ENCODE measurements at places on chromosomes 6 and 20. TPM values are rescaled to one million over a fixed set of nuclear protein-coding genes. Genes with fewer than 3 reads are reported as not detected.

CYP39A1 gene
- polyA plus RNA-seq: 1.9 TPM

- DNase-seq: no peak
These were observed 75.8 kb downstream of the MYB start for GRCh38 chr6:135256866-135257265.

- no peak for DNase-seq
These were observed 37.5 kb downstream of the DLGAP4 start for GRCh38 chr20:36343641-36344040.

DNA sequence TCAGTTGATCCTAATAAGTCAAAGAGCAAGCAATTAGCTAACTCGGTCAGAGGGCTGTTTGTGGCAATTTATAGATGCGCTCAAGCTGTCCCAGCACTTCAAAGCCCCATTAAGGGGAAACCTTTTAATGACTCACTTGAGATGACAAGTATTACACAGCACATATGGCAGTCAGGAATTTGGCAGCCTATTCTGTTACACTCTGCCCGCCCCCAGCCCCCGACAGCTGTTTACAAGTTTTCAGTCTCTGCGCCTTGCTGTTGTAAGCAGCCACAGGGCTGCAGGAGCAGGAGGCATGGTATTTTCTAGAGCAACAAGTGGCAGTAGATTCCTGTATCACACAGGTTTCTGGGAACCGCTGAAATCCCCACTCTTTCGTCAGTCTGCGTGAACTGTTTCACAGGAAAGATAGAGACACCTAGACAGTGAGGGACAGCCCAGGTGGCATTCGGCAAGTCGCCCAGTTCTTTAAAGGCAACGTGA lies 263.0 kb downstream of the FOXC1 start:
- DNase-seq: peak; percentile 82

DNA sequence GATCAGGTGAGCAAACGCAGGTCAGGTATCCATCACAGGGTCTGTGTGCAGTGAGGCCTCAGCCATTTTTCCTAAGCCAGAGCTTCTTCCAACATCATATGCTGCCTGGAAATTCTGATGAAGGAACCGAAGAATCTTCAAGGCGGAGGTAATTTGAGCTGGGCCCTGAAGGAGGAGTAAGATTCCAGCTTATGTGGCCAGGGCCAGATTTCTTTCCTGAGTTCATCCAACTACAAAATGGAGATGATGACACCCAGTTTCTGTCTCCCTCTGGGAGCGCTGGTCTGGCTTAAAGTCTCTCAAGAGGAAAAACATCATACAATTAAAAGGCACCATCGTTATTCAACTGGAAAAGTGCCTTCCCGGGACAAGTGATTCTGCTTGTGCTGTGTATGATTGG lies 6.9 kb upstream of the MANBAL start:
- DNase-seq: peak; percentile 83

DNA sequence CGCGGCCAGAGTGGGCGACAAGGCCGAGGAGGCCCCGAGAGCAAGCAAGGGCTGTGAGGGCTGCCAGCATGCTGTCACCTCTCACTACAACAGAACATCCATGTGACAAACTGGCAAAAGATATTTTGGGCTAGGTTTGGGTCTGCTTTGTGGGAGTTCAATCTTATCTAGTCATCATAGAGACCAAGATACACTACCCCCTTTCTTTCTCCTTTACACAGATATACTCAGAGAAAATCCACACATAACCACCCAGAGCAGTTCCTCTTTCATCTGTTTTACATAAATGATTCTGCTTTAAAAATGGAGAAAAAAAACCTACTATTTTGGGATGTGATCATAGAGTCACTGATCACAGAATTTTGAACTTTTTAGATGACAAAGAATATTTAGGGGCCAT lies 16.8 kb downstream of the SOX4 start:
- DNase-seq: no peak

Measured in muscle of leg (tissue), 16 donors.